ENCODE measurements at places on chromosomes 11 and 22.

DNA sequence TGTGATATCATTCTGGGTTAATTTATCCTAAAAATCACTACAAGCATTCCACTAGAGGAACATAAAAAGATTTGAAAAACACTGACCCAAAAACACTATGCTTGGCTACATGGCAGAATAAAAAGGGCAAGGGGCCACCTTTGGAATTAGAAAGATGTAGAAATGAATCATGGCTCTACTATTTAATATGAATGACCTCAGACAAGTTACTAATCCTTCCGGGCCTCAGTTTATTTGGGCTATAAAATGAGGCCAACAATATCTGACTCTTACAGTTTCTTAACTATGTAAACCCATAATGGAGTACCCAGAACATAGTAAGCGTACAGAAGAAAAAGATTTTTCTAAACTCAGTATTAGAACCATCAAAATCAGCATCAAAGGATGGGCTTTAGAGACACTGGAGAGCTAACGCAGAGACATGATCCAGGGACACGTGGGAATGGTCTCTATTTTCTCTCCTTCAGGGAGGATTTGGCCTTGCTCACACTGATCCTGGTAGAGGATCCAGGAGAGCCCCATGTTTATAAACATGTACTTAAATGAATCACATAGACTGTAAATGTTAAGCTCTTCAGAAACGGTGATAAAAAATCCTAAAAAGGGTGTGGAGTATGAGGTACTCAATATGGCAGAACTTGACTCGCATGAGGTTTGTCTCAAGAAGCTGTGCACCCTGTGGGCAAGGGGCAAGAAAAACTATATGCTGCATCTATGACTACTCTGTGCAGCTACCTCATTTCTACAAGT, 288.4 kb upstream of the PITPNB start:
- DNase-seq, result no peak

DNA sequence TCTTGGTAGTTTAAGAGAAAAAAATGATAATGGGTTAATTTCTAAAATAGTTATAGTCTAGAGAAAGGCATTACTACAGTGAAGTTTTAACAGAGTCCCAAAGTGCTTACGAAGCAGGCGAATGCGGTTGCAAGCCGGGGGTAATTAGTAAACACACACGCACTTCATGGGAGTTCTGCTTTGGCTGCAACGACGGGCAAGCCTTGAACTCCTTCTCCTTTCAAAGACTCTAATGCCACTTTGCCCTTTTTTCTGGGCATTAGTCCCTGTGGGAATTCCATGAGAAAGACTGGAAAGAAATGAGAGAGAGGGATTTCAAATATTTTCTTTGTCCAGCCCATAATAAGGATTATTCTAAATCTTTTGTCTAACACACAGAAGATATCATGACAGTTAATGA, 66.1 kb downstream of the TENM4 start:
- DNase-seq, result no peak

GRCh38 chr11:123560006-123560405, 94.4 kb downstream of the SCN3B start:
- peak; percentile 68 for DNase-seq

- DNase-seq, result no peak
These were observed 257.5 kb downstream of the TMEM135 start for GRCh38 chr11:87295237-87295636.

GRCh38 chr11:112613051-112613972, 347.9 kb upstream of the NCAM1 start:
- DNase-seq, result peak; percentile 65

DNA sequence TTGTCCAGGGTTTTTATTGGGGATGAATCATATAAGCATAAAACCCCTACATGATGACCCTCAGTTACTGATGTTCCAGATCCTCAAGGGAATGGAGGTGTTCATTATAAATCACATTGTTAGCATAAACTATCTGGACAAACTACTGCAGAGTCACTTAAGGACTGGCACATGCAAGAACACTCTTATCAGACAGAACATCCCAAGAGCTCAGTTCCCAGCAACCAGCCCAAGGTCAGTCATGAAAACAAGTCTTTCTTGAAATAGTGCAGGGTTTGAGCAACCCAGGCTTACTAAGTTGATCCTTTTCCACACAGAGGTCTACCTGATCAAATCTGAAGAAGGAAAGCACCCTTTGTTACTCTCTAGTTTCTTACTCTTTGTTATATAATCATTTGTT, 13.5 kb upstream of the PTS start:
- no peak for DNase-seq

DNA sequence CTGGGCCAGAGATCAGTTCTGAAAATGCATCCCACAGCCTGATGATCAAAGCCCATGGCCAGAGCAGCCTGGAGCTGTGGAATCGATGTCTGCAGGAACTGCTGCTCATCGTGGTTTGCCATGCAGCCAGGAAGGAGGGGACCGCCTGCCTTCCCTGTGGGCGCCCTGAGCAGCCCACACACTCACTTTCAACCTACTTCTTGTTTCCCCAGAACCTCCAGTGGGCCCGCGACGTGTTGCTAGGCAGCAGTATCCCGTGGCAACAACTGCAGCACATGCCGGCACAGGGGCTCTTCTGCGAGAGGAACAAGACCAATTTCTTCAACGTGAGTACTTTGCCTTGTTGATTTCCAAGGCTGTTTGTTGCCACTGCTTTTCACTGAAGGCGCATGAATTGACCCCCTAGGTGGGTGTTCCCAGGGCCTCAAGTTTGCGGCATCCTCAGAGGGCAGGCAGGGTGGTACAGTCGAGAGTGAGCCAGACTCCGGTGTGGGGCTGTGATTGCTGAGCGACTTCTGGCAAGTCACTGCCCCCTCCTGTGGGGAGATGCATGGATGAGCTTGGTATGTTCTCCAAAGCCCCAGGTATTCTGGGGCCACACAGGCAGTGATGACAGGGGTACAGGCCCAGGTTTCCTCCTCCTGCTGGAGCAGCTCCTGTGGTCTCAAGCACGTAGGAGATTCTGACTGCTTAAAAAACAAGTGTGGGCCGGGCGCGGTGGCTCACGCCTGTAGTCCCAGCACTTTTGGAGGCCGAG, 47.0 kb upstream of the SUSD2 start:
- peak; percentile 74 for DNase-seq

DNA sequence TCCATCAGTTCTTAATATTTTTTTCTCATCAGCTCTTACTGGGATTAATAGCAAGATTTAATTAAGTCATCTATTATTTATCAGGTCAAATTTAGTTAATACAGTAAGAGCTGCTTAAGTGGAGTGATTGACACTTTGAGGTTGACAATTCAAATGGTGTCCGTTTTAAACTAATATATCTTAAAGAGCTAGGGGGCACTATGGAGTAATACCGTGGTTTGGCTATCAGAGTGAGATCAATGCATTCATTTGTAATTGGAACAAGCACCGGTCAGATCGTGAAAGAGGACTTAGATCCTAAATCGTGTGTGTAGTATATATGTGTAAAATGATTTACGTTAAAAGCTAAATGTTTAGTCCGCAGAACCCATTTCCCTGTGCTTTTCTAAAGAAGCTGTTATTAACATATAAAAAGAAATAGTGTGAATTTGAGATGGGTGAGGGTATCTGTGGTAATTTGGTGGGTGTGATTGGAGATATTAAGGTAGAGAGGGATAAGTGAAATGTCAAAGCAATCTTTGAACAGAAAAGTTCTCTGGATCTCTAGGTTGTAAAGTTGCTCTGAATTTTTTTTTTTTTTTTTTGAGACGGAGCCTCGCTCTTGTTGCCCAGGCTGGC, 2.3 kb downstream of the SIK2 start:
- peak; percentile 23 for DNase-seq

DNA sequence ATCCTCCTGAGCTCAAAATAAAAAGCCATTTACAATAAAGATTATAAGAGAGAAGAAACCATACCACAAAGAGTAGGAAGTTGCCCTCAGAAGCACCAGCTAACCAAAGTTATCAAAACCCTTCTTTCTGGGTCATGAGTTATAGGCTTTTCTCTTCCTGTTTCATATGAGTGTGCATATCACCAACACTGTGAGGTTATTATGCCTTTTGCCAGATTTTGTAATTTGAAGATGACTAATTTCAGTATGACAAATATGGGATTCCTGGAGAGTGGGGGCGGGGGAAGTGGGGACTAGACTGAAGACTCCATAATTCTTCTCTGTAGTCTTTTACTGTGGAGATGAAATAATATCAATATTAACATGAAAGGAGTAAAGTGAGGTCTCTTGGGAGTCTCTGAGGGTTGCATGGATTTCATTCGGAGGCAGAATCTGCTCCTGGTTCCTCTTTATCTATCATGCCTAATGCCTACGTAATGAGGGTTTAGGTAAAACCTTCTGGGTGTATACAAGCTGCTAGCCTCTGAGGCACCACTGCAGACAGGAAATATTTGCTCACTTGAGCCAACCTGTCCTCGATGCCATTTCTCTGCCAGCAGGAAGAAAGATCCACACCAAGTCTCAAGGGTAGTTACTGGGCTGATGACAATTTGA, 2.1 kb downstream of the LPXN start:
- DNase-seq, result no peak

DNA sequence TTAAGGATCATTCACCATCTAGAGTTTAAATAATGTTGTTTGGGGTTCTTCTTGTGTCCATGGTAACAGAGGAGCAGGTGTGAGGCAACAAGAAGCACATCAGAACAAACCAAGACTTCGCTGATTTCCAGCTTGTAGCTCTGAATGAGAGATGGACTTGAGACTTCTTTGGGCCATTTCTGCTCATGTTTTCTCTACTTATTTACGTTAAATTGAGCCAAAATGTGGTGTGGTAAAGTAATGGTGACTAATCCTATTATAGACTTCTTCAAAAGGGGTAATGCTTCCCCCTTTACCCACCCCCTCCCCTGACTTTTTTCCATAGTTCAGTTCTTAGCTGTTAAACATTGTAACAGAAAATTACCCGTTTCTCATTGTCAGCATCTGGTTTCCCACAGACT, 65.2 kb downstream of the CSTPP1 start:
- DNase-seq, result no peak

- DNase-seq, result no peak
These were observed 12.2 kb downstream of the TMPRSS13 start for GRCh38 chr11:117916956-117917355.

GRCh38 chr22:46039535-46039934, 62.6 kb upstream of the WNT7B start:
- no peak for DNase-seq

- DNase-seq, result no peak
These were observed 76.8 kb downstream of the MPPED2 start for GRCh38 chr11:30509364-30509763.

GRCh38 chr22:36073476-36073875, 44.9 kb upstream of the RBFOX2 start:
- DNase-seq, result no peak

DNA sequence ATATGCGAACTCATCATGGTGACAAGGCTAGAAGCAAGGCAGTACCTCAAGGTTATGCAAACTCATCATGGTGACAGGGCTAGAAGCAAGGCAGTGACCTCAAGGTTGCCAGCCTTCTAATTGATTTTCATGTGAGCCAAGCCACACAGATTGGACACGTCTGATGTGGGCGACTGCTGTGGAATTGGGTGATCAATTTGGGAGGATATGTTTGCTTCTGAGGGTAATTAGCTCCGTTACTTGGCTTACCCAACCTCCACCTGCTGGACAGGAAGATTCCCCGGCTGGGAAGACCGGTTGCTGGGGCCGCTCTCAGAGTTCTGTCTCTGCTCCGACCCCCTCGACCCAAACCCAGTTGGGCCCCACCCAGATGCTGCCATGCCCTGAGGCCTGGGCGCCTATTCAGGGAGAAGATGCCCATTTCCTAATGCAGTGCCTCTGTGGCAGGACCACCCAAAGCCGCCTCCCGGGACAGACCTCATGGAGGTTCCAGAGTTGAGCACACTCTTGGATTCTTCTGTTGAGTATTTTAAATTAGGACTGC, 69.9 kb upstream of the SHANK2 start:
- DNase-seq, result no peak

DNA sequence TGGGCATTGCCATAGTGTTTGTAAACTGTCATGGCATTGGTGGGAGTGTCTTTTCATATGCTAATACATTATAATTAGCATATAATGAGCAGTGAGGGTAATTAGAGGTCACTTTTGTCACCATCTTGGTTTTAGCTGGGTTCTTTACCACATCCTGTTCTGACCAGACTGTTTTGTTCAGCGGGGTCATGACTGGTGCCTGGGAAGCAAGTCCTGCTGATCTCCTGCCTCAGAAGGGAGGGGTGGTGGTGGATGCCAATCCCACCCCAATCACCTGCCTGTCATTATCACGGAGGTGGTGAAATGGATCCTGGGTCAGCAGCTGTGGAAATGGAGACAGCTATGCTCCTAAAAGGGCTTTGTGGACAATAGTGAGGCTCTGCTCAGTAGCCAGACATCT, 31.2 kb downstream of the IL18 start:
- DNase-seq, result no peak

- DNase-seq, result no peak
These were observed 14.1 kb upstream of the FZD4 start for GRCh38 chr11:86969258-86969657.

- DNase-seq, result no peak
These were observed 23.6 kb downstream of the TXN2 start for GRCh38 chr22:36457688-36458450.

DNA sequence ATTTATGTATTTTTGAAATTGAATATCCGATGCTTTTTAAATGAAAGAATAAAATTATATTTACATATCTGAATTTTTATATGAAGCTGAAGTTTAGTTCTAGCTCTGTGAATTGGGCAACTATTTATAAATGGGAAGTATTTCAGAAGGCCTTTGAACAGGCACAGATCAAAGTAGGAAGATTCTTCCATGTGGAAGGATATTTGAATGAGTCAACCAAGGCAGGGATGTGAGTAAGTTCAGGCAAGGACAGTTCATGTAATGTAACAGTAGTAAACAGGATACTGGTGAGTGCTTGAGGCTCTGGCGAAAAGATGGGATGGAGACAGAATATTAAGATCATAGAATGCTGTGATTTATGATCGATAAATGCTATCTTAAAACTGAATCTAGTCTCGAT, 417.8 kb upstream of the CCDC179 start:
- DNase-seq, result no peak

GRCh38 chr11:13316528-13316961, 39.0 kb downstream of the BMAL1 start:
- DNase-seq, result no peak

DNA sequence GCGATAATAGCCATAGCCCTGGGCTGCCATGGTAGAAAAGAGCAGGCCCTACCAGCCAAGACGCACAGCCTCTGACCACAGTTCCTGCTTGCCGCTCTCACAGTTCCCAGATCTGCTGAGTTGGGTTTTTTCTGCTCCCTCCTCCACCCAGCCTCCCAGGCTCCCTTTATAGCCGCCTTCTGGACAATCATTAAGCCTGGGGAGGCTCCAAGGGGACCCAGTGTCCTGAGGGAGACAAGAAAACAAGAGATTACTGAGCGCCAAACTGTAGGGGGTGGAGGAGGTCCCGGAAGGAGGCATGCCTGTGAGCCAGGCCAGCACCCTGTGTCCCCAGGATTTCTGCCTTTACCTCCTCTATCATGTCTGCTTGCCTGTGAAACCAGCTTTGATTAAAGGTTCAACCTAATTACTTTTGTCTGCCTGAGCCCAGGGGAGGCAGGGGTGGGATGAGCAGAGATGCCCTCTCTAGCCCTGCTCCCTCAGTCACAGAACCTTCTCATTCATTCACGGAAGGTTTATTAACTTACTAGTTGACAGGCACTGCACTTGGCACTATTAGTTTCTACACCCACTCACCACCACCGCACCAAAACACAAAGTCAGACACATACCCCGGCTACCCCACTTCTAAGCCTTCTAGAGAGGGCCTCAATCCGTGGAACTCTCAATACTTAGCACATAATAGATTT, 1.2 kb downstream of the SLC37A4 start:
- DNase-seq, result no peak
